ENCODE measurements at places on chromosomes 3 and 15.

GRCh38 chr15:39501366-39502081, 79.4 kb upstream of the THBS1 start:
- DNase-seq = no peak

DNA sequence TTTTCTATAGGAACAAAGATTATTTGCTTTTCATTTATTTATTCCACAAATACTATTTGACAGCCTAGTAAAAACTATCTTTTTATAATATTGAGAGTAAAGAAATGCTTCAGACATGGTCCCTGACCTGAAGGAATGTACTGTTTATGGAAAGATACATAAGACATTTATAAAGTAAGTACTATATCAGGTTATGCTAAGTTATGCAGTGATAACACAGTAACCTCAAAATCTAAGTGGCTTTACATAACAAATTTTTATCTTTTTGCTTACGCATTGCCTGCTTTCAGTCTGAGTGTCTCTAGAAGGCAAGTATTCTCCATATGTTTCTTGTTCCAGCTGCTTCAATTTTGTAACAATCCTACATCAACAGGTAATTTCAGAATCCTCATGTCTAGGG, 694.0 kb downstream of the SQOR start:
- no peak for DNase-seq

DNA sequence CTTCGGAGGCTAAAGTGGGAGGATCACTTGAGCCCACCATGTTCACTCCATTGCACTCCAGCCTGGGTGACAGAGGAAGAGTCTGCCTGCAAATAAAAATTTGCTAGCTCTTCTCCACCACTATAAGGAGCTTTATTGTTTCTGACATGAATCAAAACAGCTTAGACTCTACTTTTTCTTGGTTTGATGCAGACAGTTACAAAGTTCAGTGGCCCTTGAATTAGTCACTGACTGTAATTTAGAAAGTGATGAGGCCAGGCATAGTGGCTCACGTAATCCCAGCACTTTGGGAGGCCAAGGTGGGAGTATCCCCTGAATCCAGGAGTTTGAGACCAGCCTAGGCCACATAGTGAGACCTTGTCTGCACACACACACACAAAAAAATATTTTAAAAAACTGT, 172.4 kb upstream of the CGNL1 start:
- DNase-seq = no peak

GRCh38 chr3:58776231-58776630, 109.7 kb upstream of the FAM3D start:
- no peak for DNase-seq

GRCh38 chr3:32308378-32308777, 69.9 kb downstream of the CMTM8 start:
- no peak for DNase-seq

DNA sequence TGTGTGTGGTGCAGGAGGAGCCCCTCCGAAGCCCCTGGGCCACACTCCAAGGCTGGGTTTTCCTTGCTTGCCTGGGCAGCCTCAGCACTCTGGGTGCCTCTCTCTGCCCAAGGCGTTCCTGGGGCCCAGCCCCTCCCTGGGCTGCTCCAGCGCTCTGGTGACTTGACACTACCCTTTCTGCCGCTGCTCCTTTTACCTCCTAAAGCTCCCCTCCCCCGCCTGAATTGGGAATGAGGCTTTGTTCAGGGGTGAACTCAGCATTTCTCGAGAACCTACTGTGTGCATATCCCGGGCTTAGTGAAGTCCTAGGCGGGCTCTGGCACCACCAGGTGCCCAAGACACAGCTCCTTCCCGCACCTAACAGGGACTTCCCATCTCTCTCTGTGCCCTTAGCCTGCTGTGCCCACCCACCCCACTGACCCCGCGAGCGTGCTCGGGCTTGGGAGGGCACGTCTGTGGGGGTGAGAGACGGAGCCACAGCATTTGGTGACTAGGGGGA, 1.2 kb upstream of the BAHD1 start:
- no peak for DNase-seq

DNA sequence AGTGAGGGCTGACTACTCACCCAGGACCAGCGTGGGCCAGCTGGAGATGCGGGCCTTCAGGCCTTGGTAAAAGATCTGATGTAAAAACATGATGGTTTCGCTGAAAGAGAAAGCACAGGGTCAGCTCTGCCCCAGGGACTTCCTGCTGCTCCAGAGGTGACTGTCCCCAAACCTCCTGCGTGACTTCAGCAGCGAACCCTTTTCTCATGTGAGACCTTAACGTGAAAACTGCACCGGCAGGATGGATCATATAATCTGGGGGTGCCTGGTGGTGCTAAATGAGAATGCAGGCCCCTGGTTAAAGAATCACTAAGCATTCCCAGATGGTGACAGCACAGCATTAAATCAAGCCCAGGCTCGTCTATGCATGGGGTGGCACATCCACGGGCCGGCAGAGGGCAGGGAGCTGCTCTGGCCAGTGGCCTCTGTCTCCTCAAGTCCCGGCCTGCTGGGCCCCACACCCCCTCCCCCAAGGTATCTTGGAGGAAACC, 55.4 kb downstream of the RASGRF1 start:
- DNase-seq = no peak

GRCh38 chr3:119580067-119580760, 922 bp downstream of the ADPRH start:
- peak; percentile 32 for DNase-seq

DNA sequence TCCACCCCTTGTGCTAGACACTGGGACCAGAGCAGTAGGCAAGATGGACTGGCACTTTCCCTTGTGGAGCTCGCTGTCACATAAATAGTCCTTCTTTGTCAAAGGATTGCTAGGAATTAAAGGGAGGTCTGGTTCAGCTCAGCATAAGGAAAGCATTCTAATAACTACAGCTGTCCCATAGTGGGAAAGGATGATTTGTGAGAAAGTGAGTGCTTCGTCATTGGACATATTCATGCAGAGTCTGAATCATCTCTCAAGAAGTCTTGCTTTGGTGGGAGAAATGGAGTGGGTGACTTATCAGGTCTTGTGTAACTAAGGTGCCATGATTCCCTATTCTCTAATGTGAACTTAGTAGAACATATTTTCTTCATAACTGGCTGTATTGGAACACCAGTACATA, 14.7 kb downstream of the PPARG start:
- DNase-seq = no peak

DNA sequence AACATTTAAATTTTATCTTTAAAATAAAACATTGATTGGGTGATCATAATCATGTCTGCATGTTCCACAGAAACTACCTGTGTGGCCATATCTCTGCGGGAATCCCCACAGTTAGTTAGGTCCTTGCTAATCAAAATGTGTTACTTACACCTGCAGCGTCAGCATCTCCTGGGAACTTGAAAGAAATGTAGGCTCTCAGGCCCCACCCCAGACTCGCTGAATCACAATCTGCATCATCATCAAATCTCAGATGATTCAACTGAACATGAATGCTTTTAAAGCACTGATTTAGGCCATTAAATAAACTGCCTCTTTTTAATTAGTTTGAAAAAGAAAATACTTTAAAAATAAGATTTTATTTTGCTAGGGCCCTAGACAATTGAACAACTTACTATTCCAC, 577.8 kb downstream of the PYDC2 start:
- DNase-seq = no peak

GRCh38 chr3:17030956-17031652, 146.3 kb downstream of the PLCL2 start:
- DNase-seq = no peak

GRCh38 chr15:69525543-69525942, 72.9 kb downstream of the RPLP1 start:
- DNase-seq = no peak

GRCh38 chr15:57694279-57694678, 12.2 kb upstream of the POLR2M start:
- no peak for DNase-seq

Measured in tibial nerve (tissue), 4 donors.